ENCODE measurements at places on chromosomes 7 and 10. TPM values are rescaled to one million over a fixed set of nuclear protein-coding genes. Genes with fewer than 3 reads are reported as not detected.

DNA sequence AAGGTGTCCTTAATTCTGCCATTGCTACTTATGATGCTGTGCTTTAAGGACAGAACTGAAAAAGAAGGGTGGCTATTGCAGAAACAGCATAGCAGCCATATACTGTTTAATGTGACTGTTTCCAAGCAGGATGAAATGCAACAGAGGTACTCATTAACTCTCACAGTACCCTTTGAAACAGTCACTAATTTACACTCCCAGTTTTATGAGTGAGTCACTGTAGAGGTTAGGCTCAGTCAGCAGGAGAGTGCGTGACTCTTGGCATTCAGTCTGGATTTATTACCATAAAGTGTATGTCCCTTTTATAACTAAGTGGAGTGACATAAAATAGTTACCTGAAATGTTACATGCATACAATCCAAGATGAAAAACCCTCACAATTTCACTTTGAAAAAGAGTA lies 27.7 kb downstream of the ALDH18A1 start:
- no peak for DNase-seq

DNA sequence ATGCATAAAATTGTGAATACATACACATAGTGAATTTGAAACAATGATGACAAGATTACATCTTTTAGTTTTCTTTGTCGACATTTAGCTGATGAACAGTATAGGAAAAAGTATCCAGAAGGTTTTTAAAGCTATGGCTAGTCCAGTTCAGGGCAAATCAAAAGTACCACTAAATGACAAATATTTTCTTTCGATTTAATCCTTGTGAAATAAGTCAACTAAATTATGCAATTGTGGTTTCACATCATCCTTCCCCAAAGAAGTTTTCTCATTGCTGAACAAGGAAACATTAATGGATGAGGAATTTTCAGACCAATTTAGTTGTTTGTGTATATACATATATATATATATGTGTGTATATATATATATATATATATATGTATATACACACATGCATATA lies 774.0 kb downstream of the DNAJB9 start:
- no peak for DNase-seq

- no peak for DNase-seq
Observed at GRCh38 chr7:43535810-43536585, 46.9 kb upstream of the STK17A start.

GRCh38 chr7:79377097-79377496 lies 76.4 kb downstream of the MAGI2 start:
- DNase-seq = no peak

GRCh38 chr10:30557884-30558283 lies 71.7 kb downstream of the LYZL2 start:
- DNase-seq = no peak

- no peak for DNase-seq
Observed at GRCh38 chr10:68163735-68164134, 54.4 kb downstream of the MYPN start.

GRCh38 chr10:96955794-96956193 lies 123.7 kb downstream of the LCOR start:
- DNase-seq = no peak

DNA sequence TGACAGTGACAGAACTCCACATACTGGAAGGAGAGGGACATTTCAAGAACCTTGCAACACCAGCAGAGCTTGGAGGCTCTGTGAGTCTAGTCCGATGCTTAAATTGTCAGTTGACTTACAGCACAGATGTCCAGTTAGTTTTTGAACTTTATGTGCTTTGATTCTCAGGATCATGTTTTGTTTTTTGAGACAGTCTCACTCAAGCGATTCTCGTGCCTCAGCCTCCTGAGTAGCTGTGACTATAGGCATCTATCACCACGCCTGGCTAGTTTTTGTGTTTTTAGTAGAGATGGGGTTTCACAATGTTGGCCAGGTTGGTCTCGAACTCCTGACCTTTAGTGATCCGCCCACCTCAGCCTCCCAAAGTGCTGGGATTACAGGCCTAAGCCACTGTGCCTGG lies 31.8 kb upstream of the STEAP4 start:
- DNase-seq = no peak

GRCh38 chr7:727104-727805 lies at the start of gene PRKAR1B:
TSS of gene PRKAR1B (minus strand) at chr7:727281. CDS start at chr7:711505, 15,776 bp downstream.
- no peak for DNase-seq

GRCh38 chr7:131879424-131879823 lies 323.0 kb upstream of the PODXL start:
- no peak for DNase-seq

GRCh38 chr10:62587011-62587410 lies 212.8 kb downstream of the ZNF365 start:
- no peak for DNase-seq

- peak; percentile 89 for DNase-seq
Observed at GRCh38 chr7:106421181-106421762, 136.5 kb upstream of the NAMPT start.

DNA sequence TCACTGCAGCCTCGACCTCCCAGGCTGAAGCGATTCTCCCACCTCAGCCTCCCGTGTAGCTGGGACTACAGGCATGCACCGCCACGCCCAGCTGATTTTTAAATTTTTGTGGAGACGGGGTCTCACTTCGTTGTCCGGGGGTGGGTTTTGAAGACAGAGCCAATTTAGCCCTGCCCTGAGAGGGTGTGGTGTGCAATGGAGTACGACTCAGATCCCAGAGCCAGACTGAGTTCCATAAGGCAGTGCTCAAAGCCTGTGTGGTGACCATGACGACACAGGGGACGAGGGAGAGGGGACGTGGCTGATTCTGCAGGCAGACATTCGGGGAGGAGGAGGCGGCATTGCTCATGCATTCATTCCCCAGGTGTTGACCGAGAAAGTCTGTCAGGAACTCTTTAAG lies 72.1 kb downstream of the ZMIZ1 start:
- DNase-seq = no peak

GRCh38 chr10:58981846-58982245 lies 194.6 kb upstream of the PHYHIPL start:
- no peak for DNase-seq

DNA sequence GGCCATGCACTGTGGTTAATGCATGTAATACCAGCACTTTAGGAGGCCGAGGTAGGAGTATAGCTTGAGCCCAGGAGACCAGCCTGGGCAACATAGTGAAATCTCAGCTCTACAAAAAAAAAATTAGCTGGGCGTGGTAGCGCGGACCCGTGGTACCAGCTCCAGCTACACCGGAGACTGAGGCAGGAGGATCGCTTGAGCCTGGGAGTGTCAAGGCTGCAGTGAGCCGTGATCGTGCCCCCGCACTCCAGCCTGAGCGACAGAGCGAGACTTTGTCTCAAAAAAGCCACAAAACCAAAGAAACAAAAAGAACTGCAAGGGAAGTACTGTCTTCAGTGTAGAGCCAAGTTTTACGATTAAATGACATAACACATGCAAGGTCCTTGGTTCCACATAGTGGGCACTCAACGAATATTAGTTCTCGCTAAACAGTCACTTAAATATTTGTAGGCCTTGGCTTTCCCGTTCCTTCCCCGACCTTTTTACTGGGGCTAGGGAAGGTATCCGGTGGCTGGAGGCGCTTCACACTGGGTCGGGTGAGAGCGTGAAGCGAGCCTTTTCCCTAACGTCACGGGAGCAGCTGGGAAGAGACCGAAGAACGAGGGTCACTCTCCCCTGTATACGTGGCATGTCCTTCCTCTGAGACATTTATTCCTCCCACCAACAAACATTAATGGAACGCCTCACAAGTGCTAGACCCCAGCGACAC lies 993 bp upstream of the SND1 start:
- DNase-seq = no peak

- DNase-seq = peak; percentile 79
Observed at GRCh38 chr10:132588301-132589013, 50.9 kb downstream of the INPP5A start.

GRCh38 chr10:49329146-49329505 lies 30.2 kb downstream of the C10orf71 start:
- DNase-seq = no peak

DNA sequence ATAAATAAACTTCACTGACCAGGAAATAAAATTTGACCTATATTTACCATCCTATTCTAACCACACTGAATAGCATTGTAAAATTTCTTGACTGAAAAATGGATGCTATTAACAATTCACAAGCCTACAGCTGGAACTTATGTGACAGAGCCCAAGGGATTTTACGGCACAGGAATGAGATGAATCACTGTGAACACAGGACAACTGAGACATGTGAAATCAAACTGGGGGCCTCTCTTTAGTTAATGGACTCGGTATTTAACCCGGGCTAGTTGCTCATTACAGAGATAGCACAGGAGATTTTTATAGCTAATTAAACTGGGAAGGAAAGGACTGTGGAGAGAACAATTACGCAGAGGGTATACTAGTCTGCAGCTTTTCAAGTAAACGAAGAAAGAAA lies 100.6 kb downstream of the MICU1 start:
- DNase-seq = no peak

GRCh38 chr10:58014436-58014835 lies 253.3 kb downstream of the IPMK start:
- DNase-seq = no peak

GRCh38 chr10:71426058-71426605 lies 29.4 kb downstream of the CDH23 start:
- DNase-seq = no peak

GRCh38 chr7:138753610-138754009 lies 44.2 kb upstream of the TMEM213 start:
- DNase-seq = no peak

GRCh38 chr10:132372516-132373095 lies 24.4 kb upstream of the PWWP2B start:
- DNase-seq = no peak

DNA sequence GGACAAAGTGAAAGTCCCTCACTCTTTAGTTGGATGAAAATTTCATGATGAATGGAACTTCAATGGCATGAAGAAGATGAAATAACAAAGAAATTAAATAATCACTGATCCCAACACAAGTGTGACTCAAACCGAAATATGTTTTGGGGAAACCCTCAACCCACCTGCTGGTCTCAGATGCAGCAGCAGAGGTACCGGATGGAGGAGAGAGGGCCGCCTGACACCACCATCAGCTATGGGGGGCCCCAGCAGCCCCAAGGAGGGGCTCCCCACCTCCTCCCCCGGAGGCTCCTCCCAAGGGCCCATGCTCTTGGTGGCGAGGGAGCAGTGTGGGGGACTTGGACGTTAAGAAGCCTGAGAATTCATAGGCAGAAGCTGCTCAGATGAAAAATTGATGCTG lies 137.2 kb upstream of the ADARB2 start:
- DNase-seq = no peak

- no peak for DNase-seq
Observed at GRCh38 chr10:26706206-26706605, 8.7 kb downstream of the PDSS1 start.

GRCh38 chr7:133746847-133747246 lies 380.3 kb upstream of the LRGUK start:
- no peak for DNase-seq

GRCh38 chr7:2670720-2671391 lies 17.1 kb upstream of the AMZ1 start:
- DNase-seq = peak; percentile 79

DNA sequence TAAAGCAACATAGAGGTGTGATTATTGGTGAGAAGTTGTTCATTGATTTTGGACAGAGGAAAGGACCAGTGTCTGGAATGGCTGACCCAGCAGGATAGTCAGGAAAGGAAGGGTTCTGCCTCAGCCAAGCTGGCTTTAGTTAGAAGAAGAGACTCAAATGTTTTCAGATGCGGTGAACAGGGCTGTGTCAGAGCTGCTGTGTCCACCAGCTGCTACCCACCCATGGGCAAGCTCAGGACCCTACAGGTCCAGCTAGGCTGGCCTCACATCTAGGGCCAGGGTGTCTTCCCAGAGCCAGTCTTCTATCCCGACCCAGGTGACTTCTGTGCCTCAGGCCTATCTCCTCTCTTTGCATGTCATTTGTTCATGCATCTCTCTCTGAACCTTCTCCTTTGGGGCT lies 37.3 kb upstream of the CXCL12 start:
- no peak for DNase-seq

GRCh38 chr10:62585211-62585775 lies 211.1 kb downstream of the ZNF365 start:
- peak; percentile 50 for DNase-seq

DNA sequence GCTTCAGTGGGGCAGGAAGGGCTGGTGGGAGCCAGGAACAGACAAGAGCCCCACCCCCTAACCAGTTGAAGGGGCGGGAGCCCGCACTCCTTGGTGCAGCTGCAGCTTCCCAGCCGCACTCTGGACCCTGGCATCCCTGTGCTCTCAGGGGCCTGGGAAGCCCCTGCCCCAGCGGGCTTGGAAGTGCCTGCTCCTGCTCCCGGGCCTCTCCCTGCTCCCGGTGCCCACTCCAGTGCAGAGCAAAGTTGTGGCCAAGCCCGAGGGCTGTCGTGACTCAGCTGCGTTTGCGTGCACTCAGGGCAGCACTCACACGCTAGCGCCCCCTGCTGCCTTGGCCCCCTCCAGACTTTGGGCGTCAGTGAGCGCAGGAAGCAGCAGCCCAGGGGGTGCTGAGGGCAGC lies 883.8 kb downstream of the LRMDA start:
- no peak for DNase-seq

DNA sequence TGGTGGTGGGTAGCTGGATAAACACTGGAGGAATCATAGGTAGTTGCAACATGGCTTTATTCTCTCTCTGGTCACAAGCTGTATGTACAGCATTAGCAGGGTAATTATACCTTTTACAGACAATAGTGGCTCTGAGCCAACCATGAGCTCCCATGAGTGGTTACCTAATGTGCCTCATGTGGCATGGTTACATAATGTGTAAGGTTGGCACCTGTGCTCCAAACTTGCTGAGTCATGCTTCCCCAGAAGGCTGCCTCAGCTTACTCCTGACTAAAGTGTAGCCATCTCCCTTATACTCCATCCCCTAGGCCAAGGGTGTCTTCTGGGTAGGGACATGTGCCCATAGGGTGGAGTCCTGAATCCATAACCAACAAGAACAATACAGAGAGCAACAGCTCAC lies 345.3 kb upstream of the SEMA3C start:
- DNase-seq = no peak

GRCh38 chr7:117127585-117128168 lies 174.4 kb downstream of the ST7 start:
- DNase-seq = peak; percentile 65

GRCh38 chr7:142646386-142647140 lies 102.7 kb upstream of the PRSS1 start:
- DNase-seq = no peak

The TMEM196 gene
- not detected for total RNA-seq

The DOCK4 gene
- total RNA-seq = 15.7 TPM

The ODAD2 gene
- total RNA-seq = 0.29 TPM

The AFAP1L2 gene
- total RNA-seq = 5.5 TPM

The HOXA13 gene
- total RNA-seq = not detected

The RET gene
- 0.26 TPM for total RNA-seq

The NKX2-3 gene
- total RNA-seq = not detected

The C10orf105 gene
- 0.14 TPM for total RNA-seq

The IRF5 gene
- total RNA-seq = 4.1 TPM

The CTAGE6 gene
- not detected for total RNA-seq

The SPACDR gene
- total RNA-seq = not detected

The KRIT1 gene
- total RNA-seq = 36.1 TPM

The ZNF25 gene
- 20.6 TPM for total RNA-seq

The CPA2 gene
- total RNA-seq = not detected

Measured in right cardiac atrium (tissue), 5 donors.